ENCODE measurements at places on chromosomes 3 and 15. TPM values are rescaled to one million over a fixed set of nuclear protein-coding genes. Genes with fewer than 3 reads are reported as not detected.

Gene ATP10A
- 7.0 TPM for total RNA-seq

Gene ACP3
- 7.9 TPM for total RNA-seq

Gene PIAS1
- 91.6 TPM for total RNA-seq

Gene SAMMSON
- 0.75 TPM for total RNA-seq

Gene FHIT
- 18.9 TPM for total RNA-seq

Gene DUOXA2
- 48.4 TPM for total RNA-seq

Gene ANAPC13
- total RNA-seq = 82.6 TPM

Gene STXBP5L
- 8.9 TPM for total RNA-seq

Gene CFAP100
- total RNA-seq = not detected

Gene CCDC39
- total RNA-seq = 0.27 TPM

Gene MYL3
- 1.8 TPM for total RNA-seq

Gene ALDH1L1
- 7.6 TPM for total RNA-seq

Gene DGKG
- total RNA-seq = 14.5 TPM

Gene GOLGA8M
- 33.3 TPM for total RNA-seq

Gene LRIG1
- total RNA-seq = 55.8 TPM

Gene IQCF5
- total RNA-seq = not detected

Gene ROPN1B
- total RNA-seq = 2.1 TPM

Gene CYP1A1
- total RNA-seq = 0.78 TPM

Gene SGO1
- 0.33 TPM for total RNA-seq

Gene HTR3E
- not detected for total RNA-seq

Gene EPM2AIP1
- 32.8 TPM for total RNA-seq

Gene GOLGA8G
- total RNA-seq = not detected

Gene TUSC7
- total RNA-seq = not detected

Gene MME
- 3.2 TPM for total RNA-seq

Gene LIPC
- 1.7 TPM for total RNA-seq

Gene SHISA5
- total RNA-seq = 100.0 TPM

Gene SCN11A
- total RNA-seq = 0.33 TPM

Gene LYSMD4
- 7.2 TPM for total RNA-seq

Gene TEX55
- total RNA-seq = 0.27 TPM

Gene FGD5
- 13.0 TPM for total RNA-seq

Gene BRK1
- 100.0 TPM for total RNA-seq

Gene VIPR1
- 6.3 TPM for total RNA-seq

Gene AHSG
- total RNA-seq = not detected

Gene IL17RD
- 1.2 TPM for total RNA-seq

Gene PPARG
- 20.0 TPM for total RNA-seq

Gene CD80
- 2.3 TPM for total RNA-seq

Gene GTF2A2
- 22.3 TPM for total RNA-seq

Gene CLEC3B
- total RNA-seq = 78.4 TPM

Gene NLGN1
- 2.8 TPM for total RNA-seq

Gene DPPA2
- not detected for total RNA-seq

Gene ZMYND10
- total RNA-seq = 4.9 TPM

Gene PPP2R3A
- 15.3 TPM for total RNA-seq

Gene GHSR
- not detected for total RNA-seq

Gene ZNF502
- total RNA-seq = 6.7 TPM

Gene ANKUB1
- not detected for total RNA-seq

Gene SKOR1
- total RNA-seq = 1.2 TPM

Gene TEX9
- 48.0 TPM for total RNA-seq

Gene EPB42
- total RNA-seq = not detected

Gene LSAMP
- total RNA-seq = 1.7 TPM

Gene FANCD2
- 7.9 TPM for total RNA-seq

Gene EPHA6
- total RNA-seq = 7.0 TPM

Gene PYGO1
- total RNA-seq = 24.3 TPM

Gene SPCS1
- 134 TPM for total RNA-seq

Gene ITIH1
- not detected for total RNA-seq

Gene PP2D1
- not detected for total RNA-seq

Gene GOLGA8H
- 1.6 TPM for total RNA-seq

Gene C3orf18
- total RNA-seq = 22.0 TPM

Gene EFCC1
- 3.6 TPM for total RNA-seq

Data from thyroid gland (tissue), 4 donors.